ENCODE measurements at places on chromosomes 3 and 15.

- peak; percentile 82 for DNase-seq
Measured at GRCh38 chr15:40906091-40906990, 12.1 kb downstream of the VPS18 start.

- DNase-seq, result no peak
Measured at GRCh38 chr3:53194210-53195065, 33.4 kb downstream of the PRKCD start.

DNA sequence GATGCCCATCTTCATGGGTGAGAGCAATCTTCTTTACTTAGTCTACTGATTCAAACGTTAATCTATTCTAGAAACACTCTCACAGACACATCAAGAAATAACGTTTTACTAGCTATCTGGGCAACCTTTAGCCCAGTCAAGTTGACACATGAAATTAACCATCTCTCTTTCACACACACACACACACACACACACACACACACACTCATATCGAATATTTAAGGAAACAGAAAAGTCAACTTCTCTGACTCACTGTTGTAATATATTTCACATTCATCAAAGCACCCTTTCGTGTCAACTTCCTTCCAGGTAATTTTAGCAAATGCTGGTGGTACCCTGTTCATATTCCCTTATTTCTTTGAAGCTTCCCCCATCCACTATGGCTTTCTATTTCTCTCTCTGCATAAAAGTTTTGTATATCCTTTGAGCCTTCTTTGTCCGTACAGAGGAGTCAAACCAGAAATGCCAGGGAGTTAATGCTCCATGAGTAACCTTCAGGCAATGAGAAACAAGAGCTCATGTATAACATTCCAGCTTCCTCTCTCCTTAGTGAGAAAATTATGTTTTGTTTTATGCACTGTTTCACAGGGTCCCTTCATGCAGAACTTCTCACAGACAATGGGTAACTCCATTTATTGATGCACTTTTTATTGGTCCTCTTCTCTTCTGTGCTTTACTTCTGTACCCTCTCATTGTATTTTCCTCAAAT lies 335.5 kb upstream of the CBLB start:
- DNase-seq, result no peak

DNA sequence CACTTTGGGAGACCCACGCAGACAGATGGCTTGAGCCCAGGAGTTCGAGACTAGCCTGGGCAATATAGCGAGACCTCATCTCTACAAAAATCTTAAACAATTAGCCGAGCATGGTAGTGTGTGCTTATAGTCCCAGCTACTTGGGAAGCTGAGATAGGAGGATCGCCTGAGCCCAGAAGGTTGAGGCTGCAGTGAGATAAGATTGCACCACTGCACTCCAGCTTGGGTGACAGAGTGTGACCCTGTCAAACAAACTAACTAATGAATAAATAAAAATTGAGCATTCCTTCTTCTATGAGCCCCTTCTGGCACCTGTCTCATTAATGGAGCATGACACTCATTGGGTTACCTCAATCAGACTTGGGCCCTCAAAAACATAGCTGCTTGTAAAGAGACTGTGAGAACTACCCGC lies 7.5 kb downstream of the ZDHHC3 start:
- DNase-seq, result no peak

GRCh38 chr3:2915826-2916225 lies 194.3 kb downstream of the IL5RA start:
- no peak for DNase-seq

- no peak for DNase-seq
Measured at GRCh38 chr15:82709081-82709420, 624 bp downstream of the AP3B2 start.

GRCh38 chr3:189995129-189995528 lies 125.6 kb downstream of the P3H2 start:
- no peak for DNase-seq

DNA sequence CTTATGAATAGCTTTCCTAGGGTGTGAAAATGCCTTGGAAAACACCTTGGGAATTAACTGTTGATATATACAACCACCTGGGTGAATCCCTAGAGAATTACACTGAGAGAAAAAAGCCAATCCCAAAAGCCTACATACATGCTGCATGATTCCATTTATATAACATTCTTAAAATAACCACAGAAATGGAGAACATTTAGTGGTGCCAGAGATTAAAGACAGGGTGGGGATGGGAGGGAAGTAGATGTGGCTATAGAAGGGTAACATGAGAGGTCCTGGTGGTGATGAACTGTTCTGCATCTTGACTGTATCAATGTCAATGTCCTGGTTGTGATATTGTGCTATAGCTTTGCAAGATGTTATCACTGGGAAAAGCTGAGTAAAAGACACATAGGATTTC lies 291.0 kb downstream of the CLSTN2 start:
- DNase-seq, result no peak

GRCh38 chr3:6737630-6738029 lies 123.3 kb upstream of the GRM7 start:
- DNase-seq, result no peak

- DNase-seq, result no peak
Measured at GRCh38 chr15:65747265-65747664, 44.8 kb downstream of the DENND4A start.

GRCh38 chr3:115834068-115834467 lies 210.8 kb downstream of the GAP43 start:
- no peak for DNase-seq

DNA sequence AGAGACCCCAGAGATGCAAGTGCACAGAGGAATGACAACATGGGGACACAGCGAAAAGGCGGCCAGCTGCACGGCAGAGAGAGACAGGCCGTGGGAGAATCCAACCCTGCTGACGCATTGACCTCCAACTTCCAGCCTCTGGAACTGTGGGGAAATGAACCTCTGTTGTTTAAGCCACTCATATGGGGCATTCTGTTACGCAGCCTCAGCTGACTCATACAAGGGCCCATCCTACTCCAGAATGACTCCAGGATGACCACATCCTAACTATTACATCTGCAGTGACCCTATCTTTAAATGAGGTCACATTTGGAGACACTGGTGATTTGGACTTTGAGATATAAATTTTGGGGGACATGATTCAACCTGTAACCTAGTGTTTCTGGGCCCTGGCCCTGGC lies 44.0 kb downstream of the KLF15 start:
- no peak for DNase-seq

DNA sequence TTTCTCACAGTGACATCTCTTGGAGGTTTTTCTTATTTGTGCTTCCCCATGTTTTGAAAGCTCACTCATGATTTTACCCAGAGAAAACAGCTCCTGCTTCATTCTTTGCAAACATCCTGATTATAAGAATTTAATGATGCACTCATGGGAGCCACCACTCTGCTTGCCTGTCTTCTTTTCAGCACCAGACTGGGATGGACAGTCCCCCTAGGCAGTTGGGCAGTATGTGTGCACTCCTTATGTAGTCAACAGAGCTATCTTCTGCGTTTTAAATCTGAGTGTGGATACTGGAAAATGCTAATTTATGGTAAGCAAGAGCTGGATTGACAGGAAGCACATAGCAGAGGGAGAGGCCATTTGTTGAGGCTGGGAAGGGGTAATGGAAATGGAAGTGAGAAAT lies 276.1 kb downstream of the AGBL1 start:
- DNase-seq, result peak; percentile 14

DNA sequence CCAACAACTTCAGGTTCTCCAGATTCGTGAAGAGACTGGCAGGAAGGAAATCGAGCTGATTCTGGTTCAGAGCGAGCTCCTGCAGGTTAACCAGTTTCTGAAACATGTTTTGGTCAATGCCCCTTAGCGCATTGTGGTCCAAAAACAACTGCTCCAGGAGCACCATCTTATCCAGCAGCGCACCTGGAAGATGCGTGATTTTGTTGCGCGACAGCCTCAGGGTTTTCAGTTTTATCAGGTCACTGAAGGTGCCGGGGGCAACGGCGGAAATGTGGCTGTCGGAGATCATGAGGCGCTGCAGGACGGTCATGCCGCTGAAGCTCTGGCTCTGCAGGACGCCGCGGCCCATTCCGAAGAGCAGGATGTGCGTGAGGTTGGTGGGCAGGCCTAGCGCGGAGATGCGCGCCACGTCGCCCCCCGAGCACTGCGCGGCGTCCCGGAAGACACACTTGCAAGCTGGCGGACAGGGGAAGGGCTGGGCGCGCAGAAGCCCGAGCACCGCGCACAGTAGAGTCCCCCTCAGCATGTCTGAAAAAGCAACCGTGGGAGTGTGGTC lies 1.2 kb downstream of the GP5 start:
- DNase-seq, result peak; percentile 35

GRCh38 chr3:164132878-164133277 lies 945.4 kb downstream of the SI start:
- DNase-seq, result no peak

DNA sequence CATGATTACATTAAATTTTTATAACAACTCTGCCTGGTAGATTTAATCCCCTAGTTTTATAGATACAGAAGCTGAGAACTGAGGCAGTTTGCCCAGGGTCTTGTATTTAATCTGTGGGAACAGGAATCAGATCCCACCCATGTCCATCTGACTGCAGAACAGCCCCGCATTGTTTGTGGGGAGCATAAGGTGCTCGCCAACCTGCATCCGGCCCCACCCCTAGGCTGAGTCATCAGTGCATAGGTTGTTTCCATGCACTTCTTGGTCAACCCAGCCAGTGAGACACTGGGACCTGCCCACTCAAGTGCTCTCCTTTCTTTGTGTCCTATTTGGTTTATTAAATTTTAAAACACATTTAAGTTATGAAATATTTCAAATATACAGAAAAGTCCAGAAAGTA lies 266.2 kb downstream of the OPA1 start:
- no peak for DNase-seq

- no peak for DNase-seq
Measured at GRCh38 chr3:81726735-81727134, 34.7 kb downstream of the GBE1 start.

GRCh38 chr3:126351086-126351770 lies 6.0 kb downstream of the KLF15 start:
- no peak for DNase-seq

GRCh38 chr3:10875914-10876313 lies 59.9 kb downstream of the SLC6A11 start:
- no peak for DNase-seq

DNA sequence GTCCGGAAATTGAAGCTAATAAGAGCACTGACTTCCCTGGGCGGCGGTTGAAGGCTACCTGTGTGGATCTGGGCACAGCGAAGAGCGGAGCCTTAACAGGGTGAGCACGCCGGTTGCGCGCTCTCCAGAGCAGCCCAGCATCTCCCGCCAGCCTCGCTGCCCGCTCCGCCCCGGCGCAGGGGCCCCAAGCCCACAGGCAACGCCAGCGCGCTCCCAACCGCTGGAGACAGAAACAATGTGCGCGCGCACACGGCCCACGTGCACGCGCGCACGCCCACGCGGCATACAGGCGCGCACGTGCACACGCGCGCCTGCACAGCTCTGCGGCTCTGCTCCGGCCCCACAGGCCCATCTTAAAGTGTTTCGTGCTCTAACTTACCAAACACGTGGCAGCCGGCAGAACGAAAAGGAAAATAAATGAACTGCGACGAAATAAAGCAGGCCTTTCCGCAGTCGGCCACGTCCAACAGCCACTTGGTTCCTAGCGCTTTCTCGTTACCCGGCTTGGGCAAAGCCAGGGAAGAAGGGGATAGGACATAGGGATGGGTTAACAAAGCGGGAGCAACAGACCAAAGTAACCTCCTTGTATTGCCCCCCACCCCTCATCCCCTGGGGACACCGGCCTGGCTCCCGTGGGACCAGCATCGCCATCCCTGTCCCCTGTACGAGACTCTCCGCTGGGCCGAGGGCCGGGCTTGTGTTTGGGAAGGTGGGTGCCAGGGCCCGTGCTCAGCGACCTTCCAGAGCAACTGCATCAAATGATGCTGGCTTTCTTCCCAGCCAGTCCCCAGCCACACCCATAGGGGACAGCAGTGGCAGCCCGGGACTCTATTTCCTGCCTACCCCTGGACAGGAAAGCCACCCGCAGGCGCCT lies 203.7 kb downstream of the ABHD5 start:
- DNase-seq, result peak; percentile 85

- no peak for DNase-seq
Measured at GRCh38 chr3:100179692-100180349, 65.5 kb upstream of the FILIP1L start.

DNA sequence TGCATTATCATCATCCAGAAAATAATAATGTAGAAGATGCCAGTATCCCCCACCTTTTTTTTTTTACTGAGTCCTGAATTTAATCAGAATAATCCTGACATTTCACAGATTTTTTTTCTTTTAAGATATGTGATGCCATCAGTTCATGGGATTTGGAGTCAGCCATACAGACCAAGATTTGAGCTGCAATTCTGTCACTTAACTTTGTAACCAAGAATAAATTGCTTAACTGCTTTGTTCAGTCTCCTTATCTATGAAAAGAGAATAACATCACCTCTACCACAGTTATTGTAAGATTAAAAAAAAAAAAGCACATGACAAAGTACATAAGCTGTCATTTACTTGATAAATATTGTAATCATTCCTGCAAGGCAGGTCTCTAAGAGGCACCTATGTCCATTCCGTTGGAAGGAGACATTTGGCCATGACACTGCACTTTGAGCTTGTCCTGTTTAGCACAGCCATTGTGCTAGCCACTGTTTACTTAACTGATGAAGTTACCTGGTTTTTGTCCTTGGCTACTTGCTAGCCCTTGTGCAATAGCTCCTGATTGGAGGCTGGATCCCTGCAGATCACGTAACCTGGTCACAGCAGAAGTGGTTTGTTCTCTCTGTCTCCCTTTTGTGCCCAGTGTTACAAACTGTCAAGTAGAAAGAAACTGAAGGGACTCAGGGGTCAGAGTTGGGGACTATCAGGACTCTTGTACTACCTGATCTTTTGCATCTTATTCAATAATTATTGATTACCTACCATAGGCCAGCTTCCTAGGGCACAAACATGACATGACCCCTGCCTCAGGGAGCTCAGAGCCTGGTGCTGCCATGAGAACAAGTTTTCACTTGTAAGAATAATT lies 306.0 kb downstream of the WDR72 start:
- DNase-seq, result no peak

DNA sequence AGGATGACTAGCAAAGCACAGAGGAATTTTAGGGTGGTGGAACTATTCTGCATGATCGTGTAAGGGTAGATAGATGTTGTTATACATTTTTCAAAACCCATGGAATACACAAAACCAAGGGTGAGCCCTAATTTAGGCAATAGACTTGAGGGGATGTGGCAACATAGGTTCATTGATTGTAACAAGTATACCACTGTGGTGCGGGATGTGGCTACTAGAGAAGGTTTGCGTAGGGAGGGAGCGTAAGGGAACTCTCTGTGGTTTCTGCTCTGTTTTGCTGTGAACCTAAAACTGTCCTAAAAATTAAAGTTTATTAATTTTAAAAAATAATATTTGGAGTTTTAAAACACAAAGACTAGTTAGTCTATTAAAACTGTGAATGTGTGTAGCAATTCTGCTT lies 202.8 kb downstream of the PLCL2 start:
- no peak for DNase-seq
